ENCODE measurements at places on chromosomes 6 and 20.

- no peak for DNase-seq
Measured at GRCh38 chr6:53906842-53907241, 112.0 kb downstream of the LRRC1 start.

GRCh38 chr6:99821164-99821563 is 172.9 kb downstream of the MCHR2 start:
- no peak for DNase-seq

DNA sequence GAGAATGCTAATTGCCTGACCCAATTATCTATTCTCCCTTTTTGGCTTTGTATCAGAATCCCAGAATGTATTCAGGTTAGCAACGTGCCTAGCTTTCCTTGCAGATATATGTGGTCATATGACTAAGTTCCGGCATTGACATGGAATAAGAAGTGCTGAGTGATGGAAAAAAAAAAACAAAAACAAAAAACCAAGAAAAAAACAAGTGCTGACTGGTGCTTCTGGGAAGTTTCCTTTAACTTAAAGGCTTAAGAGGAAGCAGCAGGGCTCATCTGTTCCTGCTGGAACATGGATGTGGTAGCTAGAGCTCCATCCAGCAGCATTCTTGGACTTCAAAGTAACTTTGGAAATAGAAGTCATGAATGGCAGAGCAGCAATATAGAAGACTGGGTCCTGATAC is 10.4 kb upstream of the RPF2 start:
- no peak for DNase-seq

GRCh38 chr6:152272486-152272885 is 364.7 kb downstream of the SYNE1 start:
- no peak for DNase-seq

Measured in central memory CD4-positive, alpha-beta T cell (primary cell).